ENCODE measurements at places on chromosomes 6 and 20.

DNA sequence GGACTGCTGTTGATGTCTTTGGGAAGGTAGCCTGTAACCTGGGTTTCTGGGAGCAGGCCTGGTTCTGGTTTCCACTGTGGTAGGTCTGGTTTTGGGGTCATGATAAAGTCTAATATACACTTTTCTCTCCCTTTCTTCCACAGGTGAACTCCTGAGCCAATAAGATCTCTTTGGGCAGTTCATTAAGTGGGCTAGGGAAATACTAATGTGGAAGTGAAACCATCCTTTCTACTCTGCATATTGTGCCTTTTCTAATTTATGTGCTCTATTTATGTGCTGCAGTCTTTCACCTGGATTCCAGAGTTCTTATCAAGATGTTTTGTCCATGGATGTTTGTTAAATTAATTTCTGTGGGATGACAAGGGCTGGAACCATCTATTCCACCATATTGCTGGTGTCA, 165.7 kb upstream of the PTPRK start:
- no peak for DNase-seq

GRCh38 chr6:41732591-41733359, 2.6 kb downstream of the TFEB start:
- DNase-seq: peak; percentile 30

GRCh38 chr6:23655525-23655924, 470.5 kb upstream of the NRSN1 start:
- DNase-seq: no peak

DNA sequence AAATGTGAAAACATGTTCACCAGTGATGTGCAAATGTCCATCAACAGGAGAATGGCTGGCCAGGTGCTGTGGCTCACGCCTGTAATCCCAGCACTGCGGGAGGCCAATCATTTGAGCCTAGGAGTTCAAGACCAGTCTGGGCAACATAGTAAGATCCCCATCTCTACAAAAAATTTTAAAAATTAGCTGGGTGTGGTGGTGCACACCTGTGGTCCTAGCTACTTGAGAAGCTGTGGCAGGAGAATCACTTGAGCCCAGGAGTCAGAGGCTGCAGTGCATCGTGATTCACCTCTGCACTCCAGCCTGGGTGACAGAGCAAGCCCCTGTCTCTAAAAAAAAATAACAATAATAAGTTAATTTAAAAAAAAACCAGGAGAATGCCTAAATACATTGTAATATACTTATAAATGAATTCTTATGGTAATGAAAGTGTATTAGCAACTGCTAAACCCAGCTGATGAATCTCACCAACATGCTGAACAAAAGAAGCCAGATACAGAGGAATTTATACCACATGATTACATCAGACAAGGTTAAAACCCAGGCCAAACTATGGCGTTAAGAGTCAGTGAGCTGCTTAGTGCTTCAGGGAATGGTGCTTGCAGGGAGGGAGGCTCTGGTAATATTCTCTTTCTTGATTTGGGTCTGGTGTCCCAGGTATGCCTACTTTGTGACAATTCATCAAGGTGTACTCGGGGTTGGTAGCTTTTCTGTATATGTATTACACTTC, 36.4 kb downstream of the RPP40 start:
- no peak for DNase-seq

DNA sequence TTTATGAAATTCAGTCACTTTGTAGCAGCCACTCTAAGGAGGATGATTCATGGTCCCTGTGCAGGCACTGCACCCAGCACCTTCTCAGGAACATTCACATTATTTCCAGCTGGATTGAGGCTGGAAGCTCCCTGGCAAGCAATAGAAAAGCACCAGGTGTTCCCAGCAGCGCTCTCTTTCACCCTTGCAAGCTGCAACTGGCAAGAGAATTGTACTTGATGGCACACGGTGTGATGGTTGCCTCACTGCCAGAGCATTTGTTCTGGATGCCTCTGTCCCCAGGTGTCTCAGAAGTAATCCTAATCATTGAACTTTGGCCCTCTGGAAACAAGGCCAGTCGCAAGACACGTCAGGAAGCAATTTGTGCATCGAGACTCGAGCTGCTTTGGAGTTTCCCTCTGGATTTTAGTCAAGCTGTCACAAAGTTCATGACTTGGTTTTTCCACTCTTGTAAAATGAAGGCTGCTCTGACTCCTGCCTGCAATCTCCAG, 24.9 kb upstream of the PHACTR2 start:
- DNase-seq: no peak

- DNase-seq: no peak
These were observed 99.1 kb downstream of the ARID1B start for GRCh38 chr6:156876302-156876701.

DNA sequence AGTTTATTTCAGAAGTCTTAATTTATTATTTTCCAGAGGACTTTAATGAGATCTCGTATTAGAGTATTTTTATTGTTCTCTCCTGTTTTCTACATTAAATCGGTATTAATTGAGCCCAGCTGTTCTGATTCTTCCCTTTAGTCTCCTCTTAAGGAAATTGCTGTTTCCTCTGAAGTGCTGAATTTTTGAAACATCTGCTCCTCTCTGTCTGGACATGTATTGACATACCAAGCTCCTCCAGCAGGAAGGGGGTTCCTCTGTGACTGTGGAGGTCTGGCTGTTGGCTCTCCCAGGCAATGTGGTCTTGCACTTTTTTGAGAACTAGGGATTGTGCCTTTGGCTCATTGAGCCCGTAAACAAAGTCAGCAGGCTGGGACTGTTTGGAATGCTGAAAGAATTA, 74.9 kb downstream of the MAP3K4 start:
- no peak for DNase-seq

GRCh38 chr6:137399881-137400443, 94.2 kb downstream of the OLIG3 start:
- DNase-seq: no peak

GRCh38 chr6:73375216-73375615, 5.5 kb upstream of the OOEP start:
- no peak for DNase-seq

- no peak for DNase-seq
These were observed 18.8 kb downstream of the OR2A4 start for GRCh38 chr6:131682442-131682841.

Data from stimulated activated CD4-positive, alpha-beta T cell treated with anti-CD3 and anti-CD28 coated beads, Interleukin-12 subunit alpha, Interleukin-12 subunit beta, amount 100 ng/mL, for 4 hours (primary cell).